Activated B cell treated with CpG ODN at 0.5 μM for 24 hours (primary cell): ENCODE measurements at places on chromosomes 6 and 20. TPM values are rescaled to one million over a fixed set of nuclear protein-coding genes. Genes with fewer than 3 reads are reported as not detected.

DNA sequence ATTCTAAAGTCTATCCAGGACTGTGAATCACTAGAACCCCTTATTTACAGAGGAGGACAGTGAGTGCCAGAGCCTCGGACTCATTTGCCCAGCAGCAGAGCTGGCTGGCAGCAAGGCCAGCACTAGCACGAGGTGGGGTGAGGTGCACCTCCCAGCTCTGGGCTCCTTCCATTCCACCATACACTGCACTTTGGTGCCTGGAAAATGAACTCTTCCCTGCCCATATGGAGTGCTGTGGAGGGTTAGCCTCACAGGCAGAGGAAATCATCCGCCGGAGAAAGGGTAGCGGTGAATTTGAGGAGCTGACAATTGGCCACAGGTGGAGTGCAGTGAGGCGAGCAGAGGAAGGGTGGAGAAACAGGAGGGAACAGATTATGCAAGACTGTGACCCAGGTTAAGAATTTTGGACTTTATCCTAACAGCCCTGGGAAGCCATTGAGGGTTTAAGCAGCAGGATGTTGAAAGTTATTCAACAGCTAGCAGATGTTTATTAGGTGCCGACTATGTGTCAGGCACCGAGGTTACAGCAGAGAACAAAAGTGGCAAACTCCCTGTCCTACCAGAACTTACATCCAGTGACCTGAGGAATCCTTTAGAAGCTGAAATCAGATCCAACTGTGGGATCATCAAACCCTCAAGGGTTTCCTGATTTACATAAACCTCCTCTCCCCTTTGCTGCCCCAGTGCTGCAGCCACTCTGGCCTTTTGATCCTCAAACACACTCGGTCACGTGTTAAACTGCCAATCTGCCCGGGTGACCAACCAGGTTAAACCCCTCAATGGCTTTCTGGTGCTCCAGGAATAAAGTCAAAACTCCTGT is 6.2 kb downstream of the TRIM26 start:
- DNase-seq = no peak

DNA sequence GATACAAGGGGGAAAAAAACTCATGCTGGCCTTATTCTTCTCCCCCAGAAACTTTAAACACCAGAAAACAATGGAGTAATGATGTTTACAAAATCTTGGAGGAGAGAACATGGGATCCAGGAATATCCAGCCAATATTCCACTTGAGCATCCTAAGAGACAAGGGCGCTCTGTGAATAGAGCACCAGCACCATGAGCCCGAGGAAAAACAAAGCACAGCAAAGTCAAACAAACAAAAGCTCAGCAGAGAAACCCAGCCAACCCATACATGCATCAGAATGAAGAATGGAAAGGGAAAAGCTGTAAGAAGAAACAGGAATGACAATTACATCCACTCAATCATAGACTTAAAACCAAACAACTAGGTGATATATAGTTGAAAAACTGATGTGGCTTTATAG is 4.6 kb upstream of the NAA20 start:
- DNase-seq = no peak

GRCh38 chr20:47789081-47789763 is 3.9 kb upstream of the SULF2 start:
- no peak for DNase-seq

DNA sequence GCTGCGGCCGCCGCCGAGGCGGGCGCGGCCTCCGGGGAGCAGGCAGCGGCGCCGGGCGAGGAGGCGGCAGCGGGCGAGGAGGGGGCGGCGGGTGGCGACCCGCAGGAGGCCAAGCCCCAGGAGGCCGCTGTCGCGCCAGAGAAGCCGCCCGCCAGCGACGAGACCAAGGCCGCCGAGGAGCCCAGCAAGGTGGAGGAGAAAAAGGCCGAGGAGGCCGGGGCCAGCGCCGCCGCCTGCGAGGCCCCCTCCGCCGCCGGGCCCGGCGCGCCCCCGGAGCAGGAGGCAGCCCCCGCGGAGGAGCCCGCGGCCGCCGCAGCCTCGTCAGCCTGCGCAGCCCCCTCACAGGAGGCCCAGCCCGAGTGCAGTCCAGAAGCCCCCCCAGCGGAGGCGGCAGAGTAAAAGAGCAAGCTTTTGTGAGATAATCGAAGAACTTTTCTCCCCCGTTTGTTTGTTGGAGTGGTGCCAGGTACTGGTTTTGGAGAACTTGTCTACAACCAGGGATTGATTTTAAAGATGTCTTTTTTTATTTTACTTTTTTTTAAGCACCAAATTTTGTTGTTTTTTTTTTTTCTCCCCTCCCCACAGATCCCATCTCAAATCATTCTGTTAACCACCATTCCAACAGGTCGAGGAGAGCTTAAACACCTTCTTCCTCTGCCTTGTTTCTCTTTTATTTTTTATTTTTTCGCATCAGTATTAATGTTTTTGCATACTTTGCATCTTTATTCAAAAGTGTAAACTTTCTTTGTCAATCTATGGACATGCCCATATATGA is 3.2 kb downstream of the MARCKS start:
- DNase-seq = peak; percentile 23

DNA sequence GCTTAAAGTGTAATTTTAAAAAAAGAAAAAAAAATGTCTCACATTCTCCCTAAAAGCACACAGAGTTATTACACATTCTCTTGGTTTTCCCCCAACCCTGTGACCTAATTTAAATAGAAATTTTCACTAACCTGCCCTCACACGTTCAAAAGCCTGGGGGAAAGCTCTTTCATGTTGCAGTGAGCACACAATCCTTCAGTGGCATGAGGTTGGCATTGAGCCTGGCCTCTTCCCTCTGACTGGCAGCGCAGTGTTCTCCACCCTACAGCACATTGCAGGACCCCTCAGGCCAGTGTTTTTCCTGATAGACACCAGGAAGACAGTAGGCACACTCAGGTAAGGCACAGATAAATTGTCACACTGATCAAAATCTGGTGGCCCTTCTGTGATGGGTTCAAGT is 34.1 kb downstream of the TNFRSF21 start:
- DNase-seq = no peak

DNA sequence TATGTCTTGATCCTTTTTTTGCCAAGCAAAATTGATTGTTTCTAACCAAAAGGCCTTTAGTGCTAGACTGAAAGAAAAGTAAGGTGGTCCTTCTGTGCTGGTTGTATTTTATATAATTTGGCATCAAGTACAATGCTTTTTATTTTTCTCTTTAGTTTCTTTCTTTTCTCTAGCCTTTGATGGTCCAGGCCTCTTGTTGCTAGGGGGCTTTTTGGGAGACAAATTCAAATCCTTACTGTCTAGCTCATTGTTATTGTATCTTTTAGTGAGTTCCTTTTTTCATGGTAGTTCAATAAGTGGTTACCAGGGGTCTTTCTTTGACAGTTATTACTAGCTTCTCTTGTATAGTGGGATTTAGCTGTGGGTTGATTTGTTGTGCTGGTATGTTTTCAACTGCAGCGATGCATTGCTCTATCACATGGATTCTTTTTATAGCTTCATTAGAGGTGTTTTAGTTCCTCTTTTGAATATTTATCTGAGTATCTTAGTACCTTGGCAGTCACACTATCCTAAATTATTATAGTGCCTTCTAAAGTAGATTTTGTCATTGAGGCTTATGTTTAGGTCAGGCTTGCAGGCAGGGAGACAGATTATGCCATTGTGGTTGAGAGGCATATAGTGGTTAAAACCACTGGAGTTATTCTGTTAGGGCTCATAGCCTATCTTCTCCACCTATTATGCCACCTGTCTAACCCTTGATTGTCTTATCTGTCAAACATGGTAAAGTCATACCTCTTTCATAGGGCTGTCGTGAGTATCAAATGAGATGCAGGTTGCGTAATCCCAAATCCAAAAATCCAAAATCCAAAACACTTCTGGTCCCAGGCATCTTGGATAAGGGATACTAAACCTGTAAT is 49.5 kb downstream of the KCNS1 start:
- no peak for DNase-seq

- DNase-seq = no peak
These were observed 2133.6 kb upstream of the DEFB115 start for GRCh38 chr20:29123861-29124260.

SLCO4A1 gene
- total RNA-seq = 27.8 and 38.9 TPM in 2 replicates

SLA2 gene
- 0.59 and 0.67 TPM in 2 replicates for total RNA-seq

ZNF165 gene
- total RNA-seq = 6.0 and 6.3 TPM in 2 replicates
